ENCODE measurements at places on chromosomes 3 and 15. TPM values are rescaled to one million over a fixed set of nuclear protein-coding genes. Genes with fewer than 3 reads are reported as not detected.

GOLGA6L7 gene
- total RNA-seq: not detected

GOLGA8O gene
- not detected for total RNA-seq

FETUB gene
- not detected for total RNA-seq

ZBTB20 gene
- 47.1 TPM for total RNA-seq

AADAC gene
- total RNA-seq: 0.95 TPM

ZNF774 gene
- total RNA-seq: 0.75 TPM

GPR149 gene
- total RNA-seq: not detected

PLA2G4E gene
- total RNA-seq: 0.32 TPM

DIPK2A gene
- 10.1 TPM for total RNA-seq

NCKIPSD gene
- 42.3 TPM for total RNA-seq

POTEB3 gene
- total RNA-seq: not detected

HYAL1 gene
- total RNA-seq: 3.8 TPM

MSL2 gene
- total RNA-seq: 18.2 TPM

ATP13A4 gene
- 8.2 TPM for total RNA-seq

OR5K2 gene
- not detected for total RNA-seq

CLRN1 gene
- not detected for total RNA-seq

CFAP100 gene
- not detected for total RNA-seq

C3orf62 gene
- total RNA-seq: 2.4 TPM

COL6A5 gene
- total RNA-seq: not detected

BNC1 gene
- total RNA-seq: not detected

STAC gene
- 1.3 TPM for total RNA-seq

CHP1 gene
- 321 TPM for total RNA-seq

MGA gene
- total RNA-seq: 32.2 TPM

CD200R1 gene
- 1.1 TPM for total RNA-seq

PLSCR5 gene
- total RNA-seq: not detected

AMOTL2 gene
- 22.3 TPM for total RNA-seq

MCF2L2 gene
- total RNA-seq: 0.20 TPM

EFCAB12 gene
- total RNA-seq: 0.14 TPM

GOLGA6L4 gene
- total RNA-seq: 0.75 TPM

CALML4 gene
- total RNA-seq: 153 TPM

IL5RA gene
- not detected for total RNA-seq

ISY1 gene
- 11.0 TPM for total RNA-seq

ABHD17C gene
- 96.0 TPM for total RNA-seq
